DMS 273 treated with DMSO at 0.1 percent for 48 hours (cell line): ENCODE measurements at places on chromosomes 1 and 21.

GRCh38 chr1:84497631-84498275 lies 8.4 kb upstream of the SPATA1 start:
- DNase-seq, result no peak

DNA sequence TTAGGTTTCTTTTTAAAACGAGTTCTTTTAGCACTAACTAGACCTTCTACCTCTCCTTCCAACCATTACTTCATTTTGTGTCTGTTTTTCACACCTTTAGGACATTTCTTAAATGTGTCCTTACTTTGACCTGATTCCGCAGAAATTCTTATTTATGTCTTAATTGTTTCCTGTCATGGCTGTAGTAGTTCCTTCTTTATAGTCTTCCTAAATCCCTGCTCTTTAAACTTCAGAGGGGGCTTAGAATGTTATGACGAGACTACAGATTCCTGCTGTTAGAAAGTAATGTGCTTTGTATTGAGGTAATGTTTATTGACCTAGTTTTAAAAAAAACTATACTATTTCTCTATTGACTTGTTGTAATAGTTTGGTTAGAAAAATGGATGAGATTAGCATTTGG lies 70.4 kb downstream of the HMCN1 start:
- DNase-seq, result no peak

DNA sequence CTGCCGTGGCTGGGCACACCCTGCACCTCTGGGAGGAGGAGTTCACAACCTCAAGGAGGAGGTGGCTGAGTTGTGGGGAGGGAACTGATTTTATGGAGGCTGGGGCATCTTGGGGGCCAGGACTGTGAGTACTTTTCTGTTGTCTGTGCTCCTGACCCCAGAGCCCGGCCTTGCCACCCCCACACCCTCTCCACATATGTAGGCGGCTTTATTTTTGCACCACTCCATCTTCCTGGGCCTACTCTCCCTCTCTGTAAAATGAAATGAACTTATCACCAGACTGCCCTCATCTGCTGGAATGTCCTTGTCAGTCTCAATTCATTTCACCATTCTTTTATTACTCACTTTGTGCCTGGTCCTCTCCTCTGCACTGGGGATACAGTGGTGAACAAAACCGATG lies 12.8 kb downstream of the FOXD2 start:
- no peak for DNase-seq

GRCh38 chr1:209040351-209040750 lies 543.2 kb upstream of the CAMK1G start:
- DNase-seq, result no peak

GRCh38 chr1:156493154-156493631 lies 7.4 kb downstream of the MEF2D start:
- no peak for DNase-seq

GRCh38 chr1:209416716-209417115 lies 166.8 kb upstream of the CAMK1G start:
- DNase-seq, result no peak

GRCh38 chr1:230158415-230159291 lies 91.6 kb downstream of the GALNT2 start:
- no peak for DNase-seq

GRCh38 chr1:213568929-213569815 lies 418.6 kb upstream of the PROX1 start:
- DNase-seq, result no peak

DNA sequence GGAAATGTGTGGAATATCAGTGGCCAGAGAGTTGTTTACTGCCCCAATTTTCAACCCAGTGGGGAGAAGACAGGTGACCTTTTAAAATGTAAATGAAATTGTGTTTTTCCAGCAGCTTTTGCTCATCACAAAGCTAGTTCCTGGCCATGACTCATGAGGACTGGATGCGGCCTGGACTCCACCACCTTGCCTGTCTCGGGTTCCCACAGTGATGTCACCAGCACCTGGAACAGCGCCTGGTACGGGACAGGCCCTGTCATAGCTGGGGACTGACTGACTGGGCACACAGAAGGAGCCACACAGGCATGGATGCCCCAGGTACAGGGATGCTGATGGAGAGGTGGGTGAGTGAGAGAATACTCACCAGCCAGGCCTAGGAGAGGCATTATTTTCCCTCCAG lies 277.1 kb downstream of the AJAP1 start:
- no peak for DNase-seq

DNA sequence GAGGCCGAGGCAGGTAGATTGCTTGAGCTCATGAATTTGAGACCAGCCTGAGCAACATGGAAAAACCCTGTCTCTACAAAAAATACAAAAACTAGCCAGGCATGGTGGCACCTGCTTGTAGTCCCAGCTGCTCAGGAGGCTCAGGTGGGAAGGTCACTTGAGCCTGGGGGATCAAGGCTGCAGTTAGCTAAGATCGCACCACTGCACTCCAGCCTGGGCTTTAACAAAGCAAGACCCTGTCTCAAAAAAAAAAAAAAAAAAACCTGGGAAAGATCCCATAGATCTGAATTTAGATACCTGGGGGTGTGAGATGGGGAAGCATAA lies 32.9 kb downstream of the NIBAN1 start:
- DNase-seq, result no peak

GRCh38 chr1:229203030-229203751 lies 67.7 kb upstream of the RAB4A start:
- no peak for DNase-seq

DNA sequence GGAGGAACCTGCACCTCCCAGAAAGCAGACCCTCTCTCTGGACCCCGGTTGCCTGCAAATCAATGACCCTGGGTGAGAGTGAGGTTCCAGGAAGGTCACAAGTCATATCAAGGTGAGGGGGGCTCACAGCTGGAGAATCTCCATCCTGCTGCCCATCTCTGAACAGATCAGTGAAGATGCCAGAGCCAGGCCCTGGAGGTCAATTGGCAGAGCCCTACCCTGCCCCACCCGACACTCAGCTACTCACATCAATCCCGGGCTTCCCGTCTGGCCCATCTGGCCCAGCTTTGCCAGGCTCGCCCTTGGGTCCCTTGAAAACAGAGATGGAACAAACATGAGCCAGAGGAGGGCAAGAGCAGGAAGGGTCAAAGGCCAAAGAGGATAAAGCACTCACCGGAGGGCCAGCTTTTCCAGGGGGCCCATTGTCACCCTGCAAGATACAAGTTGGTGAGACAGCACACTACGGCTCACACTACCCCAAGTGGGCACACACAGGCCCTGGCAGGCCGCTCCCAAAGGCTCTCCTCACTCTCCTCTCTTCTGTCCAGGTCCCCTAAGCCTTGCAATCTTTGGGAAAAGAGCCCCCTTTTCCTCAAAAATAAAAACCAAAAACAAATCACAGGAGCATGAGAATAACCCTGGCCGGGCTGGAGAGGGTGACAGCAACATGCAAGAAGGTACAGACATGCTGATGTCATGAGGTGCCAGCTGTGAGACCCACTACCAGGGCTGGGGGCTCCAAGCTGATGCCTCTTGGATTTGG lies 2.9 kb downstream of the COL9A2 start:
- DNase-seq, result no peak

GRCh38 chr1:206963740-206964139 lies 6.5 kb downstream of the FCAMR start:
- DNase-seq, result no peak

DNA sequence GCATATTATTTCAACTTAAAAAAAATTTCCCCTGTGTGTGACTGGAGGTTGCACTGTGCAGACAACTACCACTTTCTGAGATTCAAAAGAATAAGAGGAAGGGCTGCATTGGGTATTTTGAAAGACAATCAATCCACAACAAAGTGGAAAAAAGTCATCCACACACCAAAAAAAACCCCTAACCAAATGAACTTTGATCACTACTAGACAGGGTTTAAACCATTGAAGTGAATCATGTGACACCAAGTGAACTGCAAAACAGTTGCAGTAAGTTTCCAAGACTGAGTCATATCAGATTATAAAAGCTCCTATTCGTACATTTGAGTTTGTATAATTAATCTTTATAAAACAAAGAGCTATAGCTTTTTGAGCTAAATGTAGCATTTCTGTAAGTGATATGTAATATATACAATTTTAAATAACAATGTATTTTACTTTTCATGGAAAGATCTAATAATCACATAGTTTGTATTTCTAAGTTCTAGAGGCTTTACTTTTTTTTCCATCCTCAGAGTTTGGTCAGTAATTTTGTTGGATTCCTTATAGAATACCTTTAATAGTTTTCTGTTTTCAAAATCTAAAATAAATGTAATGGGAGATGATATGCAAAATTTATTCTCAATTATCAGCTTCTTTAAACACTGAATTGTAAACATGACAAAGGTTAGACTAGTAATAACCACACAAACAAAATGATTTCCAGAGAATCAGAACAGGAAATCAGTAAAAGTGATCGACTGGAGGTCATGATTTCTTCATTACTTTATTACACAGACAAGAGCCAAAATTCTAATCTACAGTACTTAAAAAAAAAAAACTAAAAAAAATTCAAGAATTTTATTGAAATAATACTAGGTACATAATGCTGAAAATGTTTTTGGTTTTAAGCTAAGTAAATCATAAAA lies 50.5 kb upstream of the GFI1 start:
- DNase-seq, result no peak

- no peak for DNase-seq
Observed at GRCh38 chr1:158019171-158019868, 25.9 kb downstream of the KIRREL1 start.

DNA sequence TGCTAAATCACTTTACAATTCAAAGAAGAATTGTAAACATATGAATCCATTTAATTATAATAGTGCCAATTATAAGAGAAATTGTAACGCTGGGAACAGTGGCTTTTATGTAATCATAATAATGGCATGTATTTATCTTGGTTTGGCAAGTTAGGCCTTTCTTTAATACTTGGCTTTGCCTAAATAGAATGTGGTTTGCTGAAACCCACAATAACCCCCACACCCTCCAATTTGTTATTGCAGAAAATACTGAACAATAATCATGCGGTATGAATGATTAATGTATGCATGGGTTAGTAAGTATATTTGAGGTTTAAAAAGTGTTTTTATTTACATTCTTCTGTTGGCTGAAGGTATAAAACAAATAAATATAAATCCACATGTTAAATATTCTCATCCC lies 138.2 kb downstream of the NFIA start:
- DNase-seq, result no peak

GRCh38 chr1:169339773-169340172 lies 27.8 kb downstream of the NME7 start:
- no peak for DNase-seq

DNA sequence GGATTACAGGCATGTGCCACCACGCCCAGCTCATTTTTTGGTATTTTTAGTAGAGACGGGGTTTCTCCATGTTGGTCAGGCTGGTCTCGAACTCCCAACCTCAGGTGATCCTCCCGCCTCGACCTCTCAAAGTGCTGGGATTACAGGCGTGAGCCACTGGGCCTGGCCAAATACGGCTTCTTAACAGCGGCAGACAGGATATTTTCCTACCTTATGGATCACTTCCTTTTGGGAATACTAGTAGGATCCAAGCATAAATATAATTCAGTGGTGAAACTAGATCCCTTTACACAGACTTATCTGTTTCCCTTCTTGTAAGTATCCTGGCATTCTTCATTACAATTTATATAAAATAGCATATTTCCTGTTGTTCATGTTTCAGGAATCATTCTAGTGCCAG lies 40.9 kb downstream of the WNT4 start:
- no peak for DNase-seq

- DNase-seq, result peak; percentile 9
Observed at GRCh38 chr1:109499661-109500536, 6.0 kb downstream of the CYB561D1 start.

DNA sequence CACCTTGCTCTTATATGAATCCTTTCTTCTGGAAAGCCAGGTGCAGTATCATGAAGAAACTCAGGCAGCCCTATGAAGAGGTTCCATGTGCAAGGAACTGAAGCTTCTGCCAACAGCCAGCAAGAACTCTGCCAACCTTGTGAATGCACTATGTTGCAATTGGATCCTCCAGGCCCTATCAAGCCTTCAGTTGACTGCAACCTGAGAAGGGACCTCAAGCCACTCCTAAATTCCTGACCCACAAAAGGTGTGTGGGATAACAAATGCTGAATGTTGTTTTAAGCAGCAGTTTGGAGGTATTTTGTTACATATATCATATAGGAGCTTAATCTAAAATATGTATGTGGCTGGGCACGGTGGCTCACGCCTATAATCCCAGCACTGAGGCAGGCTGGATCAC lies 84.0 kb downstream of the RERE start:
- DNase-seq, result no peak

GRCh38 chr1:243841507-243841906 lies 8.5 kb downstream of the AKT3 start:
- no peak for DNase-seq

DNA sequence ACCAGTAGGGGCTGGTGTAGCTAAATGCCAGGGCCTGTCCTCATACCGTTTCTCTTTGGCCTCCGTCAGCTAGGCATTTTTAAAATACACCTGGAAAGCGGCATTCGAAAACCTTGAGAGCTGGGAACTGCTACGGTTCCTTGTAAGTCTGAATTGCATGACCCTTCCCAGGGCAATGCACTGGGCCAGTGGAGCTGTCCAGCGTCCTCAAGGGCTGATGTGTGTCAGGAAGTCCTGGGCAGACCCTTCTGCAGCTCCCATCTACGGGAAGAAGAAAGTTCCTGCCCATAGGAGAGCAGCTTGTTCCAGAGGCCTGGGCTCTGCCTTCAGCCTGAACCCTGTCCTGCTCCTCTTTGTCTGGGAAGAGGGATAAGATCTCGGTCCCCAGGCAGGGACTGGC lies 34.1 kb downstream of the UBASH3A start:
- no peak for DNase-seq

DNA sequence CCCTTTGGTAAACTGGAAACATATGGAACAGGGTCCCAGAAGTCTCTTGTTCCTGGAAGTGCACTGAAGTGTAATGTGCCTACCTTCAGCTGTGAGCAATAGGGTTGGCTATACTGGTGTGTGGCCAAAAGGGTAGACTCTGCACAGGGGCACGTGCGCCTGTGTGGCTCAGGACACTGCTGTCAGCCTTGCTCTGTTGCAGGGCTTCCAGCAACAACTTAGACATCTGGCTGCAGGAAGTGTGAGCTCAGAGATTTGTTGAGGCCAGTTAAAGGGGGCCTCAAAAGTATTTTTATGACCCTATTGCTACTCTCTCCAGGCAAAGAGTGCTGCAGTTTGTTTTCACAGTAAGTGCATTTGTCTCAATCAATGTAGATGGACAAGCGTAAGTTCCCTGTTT lies 7.5 kb downstream of the CTPS1 start:
- DNase-seq, result no peak

DNA sequence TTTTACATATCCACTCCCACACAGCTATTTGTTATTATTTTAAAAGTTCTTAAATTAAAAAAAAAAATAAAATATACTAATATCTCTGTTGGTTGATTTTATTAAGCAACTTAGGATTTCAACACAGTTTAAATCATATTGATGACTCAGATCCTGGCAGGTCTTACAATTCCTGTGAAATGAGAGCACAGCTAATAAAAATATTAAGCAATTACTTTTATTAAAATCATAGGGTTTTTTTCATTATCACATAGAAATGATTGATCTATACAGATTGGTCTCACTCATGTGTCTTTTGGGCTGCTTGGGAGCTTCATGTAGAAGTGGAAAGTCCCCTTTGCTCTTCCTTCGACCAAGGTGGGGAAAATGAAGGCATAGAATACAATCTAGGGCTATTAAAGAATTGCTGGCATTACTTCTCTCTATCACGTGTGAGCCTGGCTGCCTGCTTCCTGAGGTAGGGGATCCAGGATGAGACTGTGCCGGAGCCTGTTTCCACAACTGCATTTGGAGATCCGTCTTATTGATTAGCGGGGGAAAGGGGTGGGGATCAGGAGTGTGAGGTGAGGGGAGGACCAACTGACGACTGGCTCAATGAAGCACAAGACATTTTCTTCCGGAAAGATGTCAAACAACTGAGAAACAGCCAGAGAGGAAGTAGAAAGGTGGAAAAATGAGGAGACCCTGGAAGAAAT lies 858.0 kb downstream of the USP25 start:
- DNase-seq, result no peak
